ENCODE measurements at places on chromosomes 5 and 9. TPM values are rescaled to one million over a fixed set of nuclear protein-coding genes. Genes with fewer than 3 reads are reported as not detected.

DNA sequence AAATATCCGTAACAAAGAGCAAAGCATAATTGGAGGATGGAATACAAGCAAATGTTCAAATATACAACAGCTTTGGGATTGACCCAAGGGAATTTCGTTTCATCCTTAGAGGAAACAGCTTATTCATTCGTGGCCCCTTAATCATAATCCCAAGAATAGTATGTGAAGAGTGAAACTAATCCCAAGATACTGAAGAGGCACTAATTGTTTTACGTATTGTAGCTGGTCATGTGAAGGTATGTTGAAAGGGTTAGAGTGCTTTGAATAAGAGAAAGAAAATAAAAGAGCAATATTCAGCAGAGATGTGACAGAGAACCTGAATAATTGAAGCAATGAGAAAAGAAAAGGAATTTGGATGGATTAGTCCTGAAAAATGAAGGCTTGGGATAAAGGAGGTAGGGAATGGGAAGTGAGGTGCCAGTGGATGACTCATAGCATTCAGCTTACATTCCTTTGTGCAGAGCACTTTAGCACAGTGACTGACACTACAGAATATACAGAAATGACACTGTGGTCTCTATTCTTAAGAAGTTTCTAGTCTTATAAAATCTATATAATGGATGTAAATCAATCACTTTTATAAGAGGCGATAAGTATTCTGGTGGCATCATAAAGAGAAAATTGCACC is 221.9 kb downstream of the TLR4 start:
- DNase-seq = no peak
- H3K27ac ChIP-seq = no peak overlapping the region
- no peaks in the 10 kb centered on the region for H3K36me3 ChIP-seq
- H3K4me3 ChIP-seq = no peak overlapping the region
- no peaks in the 10 kb centered on the region for H3K27me3 ChIP-seq

DNA sequence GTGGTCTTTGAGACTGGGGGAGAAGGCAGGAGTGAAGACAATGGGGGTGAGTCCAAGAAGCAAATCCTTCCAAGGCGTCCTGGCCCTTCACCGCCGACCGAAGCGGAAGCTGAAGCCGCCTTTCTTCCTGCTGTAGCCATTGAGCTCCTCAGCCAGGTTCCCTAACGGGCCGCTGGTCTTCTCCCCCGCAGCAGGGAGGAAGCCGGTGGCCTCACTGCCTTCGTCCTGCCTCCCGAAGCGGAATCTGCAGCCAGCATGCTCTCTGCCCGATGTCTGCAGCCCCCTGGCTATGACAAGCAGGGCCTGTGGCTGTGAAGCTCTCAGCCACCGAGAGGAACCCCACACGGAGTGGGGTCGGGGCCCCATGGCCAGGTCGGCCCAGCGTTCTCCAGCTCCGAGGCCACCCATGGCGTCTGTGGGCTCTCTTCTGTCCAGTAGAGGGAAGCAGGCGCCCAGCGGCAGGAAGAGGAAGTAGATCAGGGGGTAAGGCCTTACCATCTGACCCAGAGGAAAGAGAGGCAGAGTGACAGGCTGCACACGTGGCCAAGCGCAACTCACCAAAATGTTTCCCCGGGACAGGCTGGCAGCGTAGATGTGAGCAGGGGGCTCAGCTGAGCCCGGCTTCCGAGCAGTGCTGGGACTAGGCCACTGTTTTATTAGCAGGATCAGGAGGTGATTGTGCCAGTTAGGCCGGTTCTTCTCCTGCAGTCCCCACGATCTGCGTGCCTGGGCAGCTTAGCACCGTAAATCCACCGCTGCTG is 3.1 kb downstream of the QRFP start:
- H3K27me3 ChIP-seq = no peaks in the 10 kb centered on the region
- peaks cover 4% of the 10 kb centered on the region for H3K36me3 ChIP-seq
- H3K4me1 ChIP-seq = no peaks in the 10 kb centered on the region
- no peak for DNase-seq
- no peak overlapping the region for H3K27ac ChIP-seq
- H3K4me3 ChIP-seq = no peak overlapping the region

DNA sequence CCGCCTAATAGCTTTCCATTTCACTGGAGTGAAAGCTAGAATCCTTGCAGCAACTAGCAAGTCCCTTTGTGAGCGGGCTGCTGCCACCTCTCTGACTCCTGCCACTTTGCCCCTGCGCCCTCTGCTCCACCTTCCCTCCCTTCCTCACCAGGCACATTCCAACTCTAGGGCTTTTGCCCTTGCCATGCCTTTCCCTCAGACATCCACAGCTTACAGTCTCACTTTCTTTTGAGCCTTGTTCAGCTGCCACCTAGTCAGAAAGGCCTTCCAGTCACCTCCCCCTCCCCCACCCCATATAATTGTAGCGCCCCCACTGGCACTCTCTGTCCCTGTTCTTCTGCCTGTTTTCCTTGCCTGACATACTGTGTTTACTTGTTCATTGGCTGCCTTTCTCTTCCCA is 31.0 kb downstream of the CYSTM1 start:
- no peak for DNase-seq
- H3K4me1 ChIP-seq = no peaks in the 10 kb centered on the region
- no peak overlapping the region for H3K27ac ChIP-seq
- no peak overlapping the region for H3K4me3 ChIP-seq
- H3K27me3 ChIP-seq = no peaks in the 10 kb centered on the region
- no peaks in the 10 kb centered on the region for H3K36me3 ChIP-seq

DNA sequence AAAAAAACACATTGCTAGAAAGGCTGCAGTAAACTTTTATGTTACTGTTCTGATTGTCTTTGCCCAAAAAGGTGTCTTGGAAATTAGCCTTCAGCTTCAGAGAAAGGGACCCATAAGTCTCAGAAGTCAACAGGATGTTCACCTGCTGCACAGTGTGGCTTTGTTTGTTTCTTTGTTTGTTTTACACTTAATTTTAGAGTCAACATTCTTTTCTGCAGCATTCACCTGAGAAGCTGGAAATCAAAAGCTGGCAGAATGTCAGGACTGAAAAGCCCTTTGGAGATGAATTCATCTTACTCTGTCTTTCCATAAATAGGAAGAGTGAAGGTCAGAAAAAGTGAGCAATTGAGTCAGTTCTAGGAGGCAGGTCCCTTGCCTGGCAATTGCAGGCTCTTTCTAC is 170.0 kb downstream of the PAPPA start:
- no peak for DNase-seq
- H3K36me3 ChIP-seq = no peaks in the 10 kb centered on the region
- no peak overlapping the region for H3K4me3 ChIP-seq
- H3K27me3 ChIP-seq = no peaks in the 10 kb centered on the region
- H3K4me1 ChIP-seq = no peaks in the 10 kb centered on the region

DNA sequence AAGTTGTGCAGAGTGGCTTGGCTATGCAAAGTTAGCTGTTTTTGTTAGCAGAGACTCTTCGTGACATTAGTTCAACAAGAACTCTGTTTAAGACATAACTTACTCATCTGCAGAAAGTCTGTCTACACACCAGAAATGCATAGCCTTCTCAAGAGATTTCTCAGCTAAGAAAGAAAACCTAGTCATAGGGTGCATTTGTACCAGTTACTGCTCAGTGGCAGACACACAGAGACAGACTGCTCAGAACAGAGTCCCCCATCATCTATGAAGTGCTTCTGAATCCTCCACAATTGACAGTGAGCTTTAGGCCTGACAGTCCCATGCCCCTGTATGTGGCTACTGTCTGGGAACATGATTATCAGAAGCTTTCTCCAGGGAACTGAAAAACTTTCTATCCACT is 56.1 kb upstream of the IFNK start:
- H3K36me3 ChIP-seq = no peaks in the 10 kb centered on the region
- no peak for DNase-seq
- H3K27me3 ChIP-seq = no peaks in the 10 kb centered on the region
- no peak overlapping the region for H3K4me3 ChIP-seq
- H3K27ac ChIP-seq = no peak overlapping the region

DNA sequence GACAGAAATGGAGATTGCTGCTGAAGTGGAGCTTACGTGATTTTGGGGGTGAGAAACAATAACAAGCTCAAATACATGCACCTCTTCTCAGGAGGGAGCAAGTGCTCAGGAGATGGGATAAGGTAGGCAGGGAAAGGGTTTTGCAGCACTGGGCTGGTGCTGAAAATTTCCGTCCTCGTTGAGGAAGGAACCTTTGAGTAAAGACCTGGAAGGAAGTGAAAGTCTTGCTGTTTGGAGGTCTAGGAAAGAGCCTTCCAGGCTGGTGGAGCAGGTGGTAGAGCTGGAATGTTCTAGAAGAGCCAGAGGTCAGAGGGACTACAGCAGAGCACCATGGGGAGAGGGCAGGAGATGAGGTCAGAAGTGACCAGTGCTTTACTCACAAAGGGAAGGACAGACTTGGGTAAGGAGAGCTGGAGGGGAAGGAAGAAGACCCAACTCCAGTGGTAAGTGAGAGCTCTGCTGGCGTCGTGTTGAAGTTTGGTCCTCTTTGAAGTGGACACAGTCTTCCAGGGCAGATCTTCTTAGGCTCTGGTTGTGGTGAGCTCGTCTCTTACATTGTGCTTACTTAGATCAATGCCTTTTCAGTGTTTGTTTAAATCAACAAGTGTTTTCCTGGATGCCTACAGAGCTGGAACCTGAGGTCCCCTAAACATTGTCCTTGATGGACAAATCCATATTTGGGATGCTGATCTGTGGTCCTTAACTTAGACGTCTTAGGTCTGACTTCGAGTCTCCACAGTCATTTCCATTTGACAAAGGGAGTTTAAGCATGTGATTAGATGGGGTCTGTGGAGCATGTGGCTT is 21.0 kb downstream of the ANKRD33B start:
- no peaks in the 10 kb centered on the region for H3K36me3 ChIP-seq
- no peak for DNase-seq
- H3K27ac ChIP-seq = no peak overlapping the region
- H3K27me3 ChIP-seq = no peaks in the 10 kb centered on the region
- H3K4me1 ChIP-seq = peaks cover 17% of the 10 kb centered on the region
- H3K4me3 ChIP-seq = no peak overlapping the region

- H3K4me1 ChIP-seq = no peaks in the 10 kb centered on the region
- H3K4me3 ChIP-seq = no peak overlapping the region
- no peak overlapping the region for H3K27ac ChIP-seq
- H3K27me3 ChIP-seq = no peaks in the 10 kb centered on the region
- no peaks in the 10 kb centered on the region for H3K36me3 ChIP-seq
Observed at GRCh38 chr5:59712836-59713497, 180.6 kb downstream of the PDE4D start.

- peaks cover 37% of the 10 kb centered on the region for H3K4me1 ChIP-seq
- H3K27me3 ChIP-seq = peaks cover 69% of the 10 kb centered on the region
- no peaks in the 10 kb centered on the region for H3K36me3 ChIP-seq
- peak; percentile 14 for DNase-seq
Observed at GRCh38 chr5:55176176-55176818, 3.3 kb upstream of the CDC20B start.

CCL27 gene
- total RNA-seq = not detected

DNA sequence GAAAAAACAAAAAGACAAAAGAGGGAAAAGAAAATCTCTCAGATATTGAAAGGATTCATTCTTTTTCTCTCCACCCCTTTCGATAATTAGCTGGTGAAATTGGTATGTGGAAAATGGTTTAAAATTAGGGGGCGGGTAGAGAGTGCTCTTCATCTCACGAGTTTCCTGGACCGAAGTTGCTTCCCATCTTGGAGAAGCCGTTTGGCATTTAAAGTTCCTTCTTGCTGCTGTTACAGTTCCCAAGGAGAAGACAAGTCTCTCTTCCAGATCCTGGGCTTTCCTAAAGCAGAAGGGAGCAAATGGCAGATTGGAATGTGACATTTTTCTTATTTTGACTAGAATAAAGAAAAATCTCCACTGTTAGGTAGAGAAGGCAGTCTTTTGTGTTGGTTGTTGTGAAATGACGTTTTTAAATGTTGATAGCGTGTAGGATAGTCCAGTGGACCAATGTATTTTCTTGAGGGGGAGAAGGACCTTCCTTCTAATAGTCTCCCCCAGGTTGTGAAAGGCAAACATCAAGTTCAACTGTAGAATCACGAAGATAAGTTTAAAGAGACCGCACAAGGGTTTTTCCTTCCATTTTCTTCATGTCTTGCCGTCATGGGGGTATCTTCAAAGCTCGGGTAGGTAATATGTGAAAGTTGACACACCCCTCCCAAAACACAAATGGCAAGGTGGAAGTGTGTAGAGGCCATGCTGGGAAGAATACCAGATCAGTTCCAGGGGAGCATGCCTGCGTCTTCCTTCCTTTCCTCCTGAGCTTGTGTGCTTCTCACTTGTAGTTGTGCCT is 77.5 kb downstream of the EHMT1 start:
- no peak overlapping the region for H3K27ac ChIP-seq
- H3K4me3 ChIP-seq = no peak overlapping the region
- no peak for DNase-seq
- H3K36me3 ChIP-seq = peaks cover 3% of the 10 kb centered on the region
- no peaks in the 10 kb centered on the region for H3K27me3 ChIP-seq

GRCh38 chr9:116706310-116707290 is 19.5 kb downstream of the TRIM32 start:
- H3K4me3 ChIP-seq = no peak overlapping the region
- no peaks in the 10 kb centered on the region for H3K36me3 ChIP-seq
- no peak overlapping the region for H3K27ac ChIP-seq
- no peaks in the 10 kb centered on the region for H3K27me3 ChIP-seq

- DNase-seq = no peak
- no peak overlapping the region for H3K4me3 ChIP-seq
- H3K4me1 ChIP-seq = peaks cover 10% of the 10 kb centered on the region
- H3K36me3 ChIP-seq = no peaks in the 10 kb centered on the region
- H3K27ac ChIP-seq = no peak overlapping the region
Observed at GRCh38 chr9:131306397-131307004, 17.0 kb downstream of the PLPP7 start.

DNA sequence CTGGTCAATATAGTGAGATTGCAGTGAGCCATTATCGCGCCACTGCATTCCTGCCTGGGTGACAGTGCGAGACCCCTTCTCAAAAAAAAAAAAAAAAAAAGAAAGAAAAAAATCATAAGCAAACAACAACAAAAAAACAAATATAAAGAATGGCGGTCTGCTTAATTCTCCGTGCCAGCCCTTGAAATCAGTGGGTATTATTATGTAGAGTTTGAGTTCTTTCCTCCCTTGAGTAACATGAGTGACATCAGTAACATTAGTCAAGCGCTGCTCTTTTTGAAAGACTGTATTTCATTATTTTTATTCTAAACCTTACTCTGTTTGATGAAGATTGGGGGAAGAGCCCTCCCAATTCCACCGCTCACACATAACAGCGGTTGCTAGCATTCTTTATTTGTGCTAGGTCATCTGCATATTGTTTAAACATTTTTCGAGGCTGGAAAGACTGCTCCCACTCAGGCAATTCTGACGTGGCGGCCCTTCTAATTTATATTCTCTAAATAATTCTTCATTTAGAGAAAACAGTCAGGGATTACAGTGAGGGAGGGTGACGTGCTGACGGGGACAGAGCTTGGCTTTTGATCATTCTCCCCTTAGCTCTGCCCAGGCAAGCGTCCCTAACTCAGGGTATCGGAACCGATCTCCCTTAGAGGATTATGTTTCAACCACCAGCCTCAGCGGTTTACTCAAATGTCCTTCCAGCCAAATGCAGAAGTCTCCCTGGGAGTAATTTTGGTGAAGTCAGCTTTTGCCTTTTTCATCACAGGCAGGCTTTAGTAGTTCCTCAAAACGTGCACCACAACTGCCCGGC is 860 bp upstream of the MARCHF6 start:
- peak overlapping the region; percentile 89 for H3K4me3 ChIP-seq
- H3K27ac ChIP-seq = peak overlapping the region; percentile 93
- H3K27me3 ChIP-seq = no peaks in the 10 kb centered on the region
- DNase-seq = no peak
